ENCODE measurements at places on chromosomes 5 and 9. TPM values are rescaled to one million over a fixed set of nuclear protein-coding genes. Genes with fewer than 3 reads are reported as not detected.

DNA sequence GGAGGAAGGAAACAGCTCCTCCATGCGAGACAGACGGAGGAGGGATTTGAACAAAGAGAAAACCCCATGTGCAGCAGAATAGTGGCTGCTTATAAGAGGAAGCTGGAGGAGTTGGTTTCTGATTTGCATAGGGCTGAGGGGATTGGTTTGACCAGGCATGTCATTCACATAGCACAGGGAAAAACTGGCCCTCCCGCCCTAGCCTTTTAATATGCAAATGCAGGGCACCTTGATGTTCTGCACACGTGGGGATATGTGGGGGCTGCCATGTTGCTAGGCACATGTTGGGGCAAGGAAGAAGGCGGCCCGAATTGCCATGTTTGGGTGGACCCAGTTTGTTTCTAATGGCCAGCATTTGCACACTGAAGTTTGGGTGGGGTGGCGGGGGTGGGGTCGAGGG is 42.2 kb downstream of the OSMR start:
- DNase-seq = no peak

DNA sequence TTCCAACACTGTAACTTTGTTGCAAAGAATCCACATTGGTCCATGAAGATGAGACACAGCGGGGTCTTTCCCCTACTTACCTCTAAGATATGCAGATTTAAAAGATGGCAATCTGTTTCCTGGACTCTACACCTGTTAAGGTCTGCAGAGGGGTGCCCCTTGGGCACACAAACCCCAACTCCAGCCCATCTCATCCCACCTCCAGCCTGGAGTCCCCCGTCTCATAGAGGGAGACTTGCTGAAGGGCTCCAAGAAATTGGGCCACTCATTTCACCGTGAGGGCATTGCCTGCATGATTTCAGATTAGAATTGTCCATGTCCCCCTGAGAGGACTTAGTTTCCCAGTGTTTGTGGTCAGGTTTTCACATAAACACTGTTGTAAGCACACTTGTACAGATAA is 365.7 kb downstream of the IRX2 start:
- DNase-seq = no peak

- DNase-seq = no peak
These were observed 767.7 kb downstream of the DTWD2 start for GRCh38 chr5:118220556-118221195.

DNA sequence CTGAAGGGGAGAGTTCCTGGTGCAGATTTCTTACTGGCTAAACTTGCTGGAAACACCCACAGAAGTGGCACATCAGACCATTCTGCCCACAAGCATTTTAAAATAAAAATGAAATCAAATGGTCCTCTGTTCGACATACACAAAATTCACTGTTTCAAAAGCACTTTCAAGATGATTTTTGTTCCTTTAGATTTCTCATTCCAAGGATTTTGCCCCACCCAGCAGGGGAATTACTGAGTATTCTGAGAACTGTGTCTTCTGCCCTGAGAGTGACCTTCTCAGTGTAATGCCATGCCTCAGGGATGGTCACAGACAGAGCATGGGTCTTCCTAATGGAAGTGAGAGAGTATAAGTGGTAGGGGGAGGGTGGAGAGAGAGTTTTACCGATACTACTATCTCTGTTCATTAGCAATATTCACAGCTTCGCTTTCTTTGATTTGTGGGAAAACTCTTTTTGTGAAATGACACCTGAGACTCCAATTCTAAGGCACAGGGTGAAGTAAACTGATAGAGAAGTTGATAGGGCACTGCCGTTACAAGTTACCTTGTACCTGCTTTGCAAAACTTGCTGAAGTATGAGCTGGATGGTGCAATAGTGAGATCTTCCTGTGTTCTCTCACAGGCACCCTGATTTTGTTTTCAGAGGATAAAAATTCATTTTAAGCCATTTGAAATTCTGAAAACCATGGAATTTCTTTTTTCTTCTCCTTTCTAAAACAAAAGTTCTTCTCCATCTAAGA is 95.8 kb upstream of the CD180 start:
- no peak for DNase-seq

GRCh38 chr5:132054697-132055440 is 5.6 kb upstream of the IL3 start:
- no peak for DNase-seq

- peak; percentile 77 for DNase-seq
These were observed at the start of gene NR3C1 for GRCh38 chr5:143403593-143404415. Gene NR3C1 (minus strand): TSS chr5:143403686. CDS start chr5:143400839, 2,847 bp downstream.

- peak; percentile 67 for DNase-seq
These were observed 297.0 kb upstream of the ACTBL2 start for GRCh38 chr5:57779383-57780223.

GRCh38 chr9:135884328-135885035 is 22.9 kb downstream of the CAMSAP1 start:
- DNase-seq = no peak

GRCh38 chr5:88886252-88886651 is 3.3 kb upstream of the MEF2C start:
- no peak for DNase-seq

DNA sequence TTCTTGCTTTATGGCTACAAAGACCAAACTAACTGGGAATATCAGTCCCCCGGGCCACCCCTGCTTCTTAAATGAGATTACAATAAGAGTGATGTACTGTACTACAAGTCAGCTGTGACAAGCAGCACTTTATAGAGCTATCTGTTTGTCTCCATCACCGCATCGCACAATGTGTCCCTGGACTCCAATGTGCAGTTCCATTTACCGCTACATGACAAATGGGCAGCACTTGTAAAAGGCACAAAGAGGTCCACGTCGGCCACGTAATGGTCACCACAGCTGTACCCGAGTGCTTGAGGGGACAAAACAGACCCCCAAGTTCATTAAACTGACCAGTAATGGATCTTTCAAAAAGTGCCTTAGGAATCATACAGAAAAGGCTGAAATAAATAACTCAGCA is 54.1 kb downstream of the PSMB7 start:
- no peak for DNase-seq

GRCh38 chr9:128995791-128996190 is 32.3 kb downstream of the SH3GLB2 start:
- DNase-seq = no peak

DNA sequence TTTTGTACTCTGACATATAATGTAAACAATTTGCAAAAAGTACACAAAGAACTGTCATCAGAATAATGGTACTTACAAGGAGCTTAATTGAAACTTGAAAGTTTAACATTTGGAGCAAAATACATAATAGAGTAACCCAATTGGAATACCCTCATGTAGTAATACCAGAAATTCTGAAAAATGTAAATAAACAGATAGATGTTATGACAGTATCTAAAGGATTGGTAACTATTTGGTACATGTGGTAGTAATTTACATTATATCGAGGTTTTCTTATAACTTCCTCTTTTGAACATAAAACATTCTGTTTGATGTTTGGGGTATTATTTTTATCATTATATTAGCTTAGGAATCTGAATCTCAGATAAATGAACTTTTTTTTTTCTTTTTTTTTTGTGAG is 211.7 kb upstream of the ELL2 start:
- DNase-seq = no peak

DNA sequence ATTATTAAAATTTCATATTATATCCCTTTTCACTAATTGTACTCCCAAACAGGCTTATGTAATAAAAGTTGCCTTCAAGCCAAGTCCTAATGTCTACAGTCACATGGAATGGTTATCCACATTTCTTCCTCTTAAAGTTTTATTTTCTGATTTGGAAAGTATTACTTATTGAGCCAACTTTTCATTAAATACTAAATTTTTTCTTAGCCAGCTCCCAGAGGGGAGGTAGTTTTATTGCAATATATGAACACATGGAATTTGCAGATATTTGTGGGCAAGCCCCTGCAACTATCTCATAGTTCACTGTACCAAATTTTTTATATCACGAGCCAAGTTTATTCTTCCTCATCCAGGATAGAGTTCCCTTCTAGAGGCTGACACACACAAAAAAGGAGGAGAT is 332.8 kb upstream of the PTGER4 start:
- DNase-seq = no peak

DNA sequence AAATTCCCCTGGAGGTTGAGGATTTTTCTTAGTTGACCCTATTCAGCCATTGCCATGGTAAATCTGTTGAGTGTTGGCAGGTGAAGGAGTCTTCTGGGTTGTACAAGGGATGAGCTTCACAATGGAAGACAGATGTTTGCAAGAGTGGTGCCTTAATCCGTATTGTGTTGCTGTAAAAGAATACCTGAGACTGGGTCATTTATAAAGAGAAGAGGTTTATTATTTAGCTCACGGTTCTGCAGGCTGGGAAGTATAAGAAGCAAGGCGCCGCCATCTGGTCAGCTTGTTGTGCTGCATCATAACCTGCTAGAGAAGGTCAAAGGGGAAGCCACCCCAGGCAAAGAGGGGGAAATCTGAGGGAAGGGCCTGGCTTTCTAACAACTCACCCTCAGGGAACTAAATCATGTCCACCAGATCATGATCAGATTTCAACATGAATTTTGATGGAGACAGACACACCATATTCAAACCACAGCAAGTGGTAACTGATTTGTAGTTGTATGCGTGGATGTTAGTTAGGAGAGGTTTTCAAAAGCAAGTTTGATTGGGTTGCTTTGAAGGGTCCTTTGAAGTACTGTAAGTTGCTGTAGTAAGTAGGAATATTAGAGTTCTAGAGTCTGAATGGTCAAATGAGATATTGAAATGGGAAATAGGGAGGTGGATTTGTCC is 2.5 kb downstream of the TNPO1 start:
- DNase-seq = peak; percentile 33

DNA sequence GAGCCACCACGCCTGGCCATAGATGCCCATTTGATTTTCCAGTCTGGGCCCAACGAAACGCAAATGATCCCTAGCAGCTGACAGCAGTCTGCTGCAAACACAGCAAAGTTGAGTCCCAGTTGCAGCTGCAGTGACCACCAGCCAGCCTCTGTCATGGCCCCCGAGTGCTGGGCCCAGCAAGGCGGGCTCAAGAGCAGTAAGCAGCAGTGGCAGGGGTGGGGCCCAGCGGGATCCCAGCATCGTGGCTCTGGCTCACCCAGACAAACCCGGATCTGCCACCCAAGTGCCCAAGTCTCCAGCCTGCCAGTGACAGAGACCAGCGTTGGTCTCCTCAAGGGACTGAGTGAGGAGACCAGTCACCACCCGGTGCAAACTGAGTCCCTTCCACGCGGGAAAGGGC is 6.9 kb upstream of the LTC4S start:
- no peak for DNase-seq

DNA sequence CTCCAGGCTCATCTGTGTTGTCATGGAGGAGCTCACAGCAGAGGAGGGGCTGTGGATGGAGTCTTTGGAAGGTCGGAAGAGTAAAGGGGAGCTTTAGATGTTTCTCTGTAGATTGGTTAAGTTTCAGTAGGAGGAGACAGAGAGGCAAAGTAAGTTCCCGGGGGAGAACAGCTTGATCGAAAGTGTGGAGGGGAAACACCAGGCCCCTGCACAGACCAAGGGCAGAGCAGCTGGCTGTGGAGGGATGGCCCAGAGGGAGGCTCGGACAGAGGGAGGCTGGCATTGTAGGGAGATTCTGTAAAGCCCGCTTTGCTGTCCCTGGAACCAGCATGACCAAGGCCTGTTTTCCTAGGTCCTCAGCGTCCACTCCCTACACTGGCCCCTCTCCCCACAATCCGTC is 5.3 kb upstream of the OR2V2 start:
- no peak for DNase-seq

DNA sequence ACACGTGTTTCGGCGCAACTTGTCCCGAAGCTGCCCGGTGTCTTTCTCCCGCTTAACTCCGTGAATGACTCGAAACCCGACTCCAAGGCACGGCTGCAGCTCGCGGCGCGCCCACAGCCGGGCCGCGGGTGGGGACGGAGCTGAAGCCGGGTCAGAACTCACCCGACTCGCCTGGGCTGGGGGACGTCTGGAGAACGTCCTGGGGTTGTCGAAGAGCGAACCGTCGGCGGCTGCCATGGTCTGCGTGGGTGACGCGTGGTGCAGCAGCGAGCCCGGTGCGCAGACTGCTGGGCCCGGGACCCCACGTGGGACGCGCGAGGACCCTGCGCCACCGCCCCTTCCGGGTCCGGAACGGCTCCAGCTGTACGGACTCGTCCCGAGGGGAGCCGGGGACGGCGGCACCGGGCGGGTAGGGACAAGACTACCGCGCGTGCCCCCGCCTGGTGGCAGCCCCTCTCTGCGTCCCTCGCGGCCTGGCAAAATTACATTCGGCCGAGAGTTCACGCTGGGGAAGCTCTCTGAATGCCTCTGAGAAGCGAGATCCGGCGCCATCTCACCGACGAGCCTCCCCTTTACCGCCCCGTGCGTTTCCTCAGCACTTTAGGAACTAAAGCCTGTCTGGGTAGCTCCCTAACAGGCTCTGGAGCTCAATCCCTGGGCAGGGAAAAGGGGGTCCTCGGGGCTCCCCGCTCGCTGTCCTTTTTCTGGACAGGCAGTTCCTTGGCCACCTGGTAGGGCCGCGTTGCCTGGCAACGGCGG is at the start of gene DDX31:
Gene DDX31 (minus strand): TSS at position 286 of the 759 bp plus-strand sequence. CDS start 49 bp downstream, at position 237.
- no peak for DNase-seq

- DNase-seq = peak; percentile 14
These were observed 102.2 kb downstream of the CETN3 start for GRCh38 chr5:90307322-90307721.

DNA sequence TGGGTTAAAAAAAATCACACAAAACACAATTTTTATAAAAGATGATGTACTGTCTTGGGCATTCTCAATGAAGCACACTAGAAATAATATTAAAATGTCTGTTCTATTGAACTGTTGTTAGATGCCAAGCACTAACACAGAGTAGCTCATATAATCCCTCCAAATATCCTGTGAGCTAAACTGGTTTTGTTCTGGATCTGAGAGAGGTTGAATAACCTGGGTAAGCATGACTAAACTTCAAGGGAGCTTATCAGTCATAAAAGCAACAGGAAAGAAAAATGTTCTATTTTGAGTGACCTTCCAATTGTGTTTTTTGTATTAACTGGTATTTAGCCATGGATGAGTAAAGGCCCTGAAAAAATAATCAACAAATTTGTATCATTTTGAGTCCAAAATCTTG is 175.3 kb downstream of the SMC2 start:
- DNase-seq = peak; percentile 15

DNA sequence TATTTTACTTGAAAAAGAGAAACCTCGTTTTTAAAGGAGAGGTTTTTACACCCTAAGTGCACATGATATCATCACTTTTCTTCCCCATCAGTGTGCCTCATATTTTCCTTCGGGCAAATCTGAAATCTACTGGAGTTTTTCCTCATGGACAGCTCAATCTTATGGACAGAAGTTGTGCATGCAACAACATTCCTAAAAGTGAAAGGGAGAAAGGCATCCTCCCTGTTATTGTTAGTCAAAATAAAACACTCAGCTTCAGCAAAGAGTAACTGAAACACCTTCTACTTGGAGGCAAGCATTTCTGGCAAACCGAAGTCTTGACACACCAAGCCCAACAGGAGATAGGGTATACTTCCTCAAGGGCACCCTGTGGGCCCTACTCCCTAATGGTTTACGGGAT is 217.9 kb downstream of the BNC2 start:
- no peak for DNase-seq

The PCDHA7 gene
- not detected for total RNA-seq

The PAEP gene
- total RNA-seq = not detected

The PCDHA13 gene
- total RNA-seq = 0.04 TPM

The GOLM1 gene
- total RNA-seq = 20.3 TPM

The NR3C1 gene
- total RNA-seq = 44.7 TPM

The TLE1 gene
- 21.4 TPM for total RNA-seq

The FOXD1 gene
- 30.9 TPM for total RNA-seq
